Osteoblast (primary cell): ENCODE measurements at places on chromosomes 1 and 21.

DNA sequence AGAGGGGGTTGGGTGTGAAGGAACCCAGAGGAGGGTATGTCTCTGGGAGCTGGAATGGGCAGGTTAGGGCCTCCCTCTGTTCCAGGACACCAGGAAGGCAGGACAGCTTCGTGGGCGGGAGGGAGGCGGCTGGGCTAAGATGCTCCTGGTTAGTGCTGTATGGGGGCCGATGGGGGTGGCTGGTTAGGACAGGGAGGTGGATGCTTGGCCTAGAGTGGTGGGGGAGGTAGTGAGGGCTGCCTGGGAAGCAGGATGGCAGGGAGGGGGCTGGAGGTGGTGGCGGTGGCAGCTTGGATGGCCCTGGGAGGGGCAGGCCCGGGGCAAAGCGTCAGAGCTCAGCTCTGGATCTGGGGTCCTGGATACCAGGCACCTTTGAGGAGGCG lies 6.2 kb upstream of the MMP23B start:
- peak; percentile 90 for DNase-seq

GRCh38 chr1:78722521-78722920 lies 72.9 kb downstream of the IFI44 start:
- DNase-seq = peak; percentile 41

DNA sequence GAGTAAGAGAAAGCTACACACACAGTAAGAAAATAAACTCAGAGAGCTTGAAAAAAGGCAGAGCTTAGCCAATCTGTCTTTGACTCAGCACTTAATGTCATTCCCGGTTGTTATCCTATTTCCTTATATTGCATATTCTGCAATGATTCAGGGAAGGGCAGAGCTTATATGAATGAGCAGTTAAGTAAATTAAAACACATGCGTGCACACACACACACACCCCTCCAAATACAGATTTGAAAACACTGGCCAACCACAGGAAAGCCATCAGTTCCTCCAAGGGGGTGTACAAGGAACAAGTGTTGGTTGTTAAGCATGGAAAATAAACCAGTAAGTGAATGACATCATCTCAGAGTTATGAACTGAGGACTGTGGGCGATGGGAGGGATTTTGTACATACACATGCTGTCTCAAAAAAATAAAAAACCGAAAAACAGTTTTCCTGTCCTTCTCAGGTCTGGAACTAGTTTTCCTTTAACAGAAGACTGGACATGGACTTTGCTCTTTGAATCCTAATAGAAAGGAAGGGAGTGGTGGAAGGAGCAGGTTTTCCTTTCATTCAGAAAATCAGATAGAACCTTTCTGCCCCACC lies 1.0 kb downstream of the IQGAP3 start:
- peak; percentile 96 for DNase-seq

DNA sequence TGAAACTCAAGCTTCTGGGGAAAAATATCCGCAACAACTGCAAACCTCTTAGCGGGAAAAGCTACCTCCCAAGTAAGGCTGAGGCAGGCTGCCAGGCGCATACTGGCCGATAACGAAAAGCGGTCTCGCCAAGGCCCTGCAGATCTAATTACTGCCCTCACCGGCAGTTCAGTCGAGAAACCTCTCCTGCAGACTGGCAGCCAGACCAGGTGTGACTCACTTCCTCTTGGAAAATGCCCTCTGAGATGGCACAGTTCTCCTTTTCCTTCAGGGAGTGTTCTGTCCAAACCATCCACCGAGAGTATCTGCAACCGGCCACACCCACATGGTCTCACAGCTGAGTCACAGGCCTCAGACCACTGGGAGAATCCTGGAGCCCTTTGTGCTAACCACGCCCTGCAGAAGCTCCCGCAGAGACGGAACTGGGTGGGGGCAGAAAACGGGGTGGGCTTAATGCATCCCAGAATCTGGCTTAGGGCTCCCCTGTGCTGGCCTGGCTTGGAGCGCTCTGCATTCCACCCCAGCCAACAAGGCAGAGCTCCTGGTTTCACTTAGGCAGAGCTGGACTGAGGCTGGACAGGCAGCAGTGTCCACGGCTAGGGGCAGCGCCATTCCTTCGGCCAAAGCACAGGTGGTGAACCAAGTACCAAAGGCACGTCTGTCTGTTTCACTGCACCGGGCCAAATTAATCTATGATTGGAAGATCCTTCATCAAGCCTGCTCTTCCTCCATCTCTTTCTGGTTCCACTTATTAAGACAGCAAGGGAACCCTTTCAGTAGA lies 1.2 kb downstream of the S100A10 start:
- peak; percentile 80 for DNase-seq

- no peak for DNase-seq
Observed at GRCh38 chr1:200437556-200438203, 27.8 kb upstream of the ZNF281 start.

- DNase-seq = peak; percentile 81
Observed at GRCh38 chr1:32447469-32448185, 17.2 kb upstream of the ZBTB8B start.

DNA sequence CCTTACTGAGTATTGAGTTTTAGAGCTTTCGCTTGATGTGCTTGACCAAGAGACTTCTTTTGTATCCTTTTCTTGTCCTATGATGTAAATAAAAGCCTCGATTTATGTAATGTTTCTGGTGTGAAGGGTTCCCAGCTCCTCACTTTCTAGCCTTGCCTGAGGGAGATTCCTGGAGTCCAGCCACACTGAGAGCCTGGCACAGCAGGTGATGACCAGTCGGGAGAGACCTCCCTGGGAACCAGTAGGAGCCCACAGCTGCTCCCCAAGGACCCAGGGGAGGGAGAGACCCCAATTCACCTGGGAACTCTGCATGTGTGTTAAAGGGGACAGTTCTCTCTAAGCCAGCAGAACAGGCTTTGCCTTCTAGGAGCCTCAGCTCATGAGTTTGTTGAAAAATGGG lies 8.9 kb downstream of the C1orf115 start:
- no peak for DNase-seq

- DNase-seq = no peak
Observed at GRCh38 chr1:63414691-63415365, 47.4 kb downstream of the ALG6 start.

DNA sequence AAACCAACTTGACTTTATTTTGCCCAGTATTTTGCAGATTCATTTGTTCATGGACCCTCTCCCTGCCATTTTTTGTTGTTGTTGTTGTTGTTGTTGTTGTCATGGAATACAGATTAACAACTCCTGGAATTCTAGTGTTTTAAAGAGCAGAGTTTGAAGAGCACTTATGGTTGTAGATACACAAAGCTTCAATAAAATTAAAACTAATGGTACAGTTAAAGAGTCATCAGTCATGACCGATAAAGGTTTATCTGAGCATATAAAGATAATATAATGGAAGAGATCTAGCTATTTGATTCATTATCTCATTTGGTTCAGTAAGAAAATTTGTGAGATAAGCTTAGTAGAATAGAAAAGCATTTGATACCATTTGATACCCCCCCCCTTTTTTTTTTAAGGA lies 21.8 kb downstream of the NEK7 start:
- DNase-seq = no peak
